Activated naive CD8-positive, alpha-beta T cell treated with anti-CD3 and anti-CD28 coated beads, Interleukin-2, amount 50 U/mL, for 24 hours (primary cell): ENCODE measurements at places on chromosomes 11 and 22.

DNA sequence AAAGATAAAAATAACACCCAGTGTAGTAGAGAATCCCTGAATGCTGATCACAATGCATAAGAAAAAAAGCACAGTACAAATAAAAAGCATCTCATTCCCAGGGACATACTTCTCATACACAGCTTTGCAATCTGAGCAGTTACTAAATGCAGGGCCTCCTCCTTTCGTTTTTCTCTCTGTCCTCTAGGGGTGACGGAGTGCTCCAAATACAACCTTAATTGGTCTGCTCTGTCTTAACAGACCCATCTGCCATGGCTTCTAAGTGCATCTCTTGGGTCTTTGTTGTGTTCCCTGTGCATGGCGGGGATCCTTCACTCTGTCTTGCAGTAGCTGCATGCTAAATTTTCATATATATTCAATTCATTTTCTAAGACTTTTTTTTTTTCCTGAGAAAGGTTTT is 1114.2 kb upstream of the RAG2 start:
- H3K27ac ChIP-seq: no peak overlapping the region
- H3K4me1 ChIP-seq: no peaks in the 10 kb centered on the region
- H3K4me3 ChIP-seq: no peak overlapping the region
- DNase-seq: no peak
- H3K27me3 ChIP-seq: no peaks in the 10 kb centered on the region

GRCh38 chr11:94734563-94735275 is 33.4 kb upstream of the AMOTL1 start:
- H3K36me3 ChIP-seq: no peaks in the 10 kb centered on the region
- DNase-seq: no peak
- no peak overlapping the region for H3K4me3 ChIP-seq
- no peaks in the 10 kb centered on the region for H3K4me1 ChIP-seq
- no peaks in the 10 kb centered on the region for H3K27me3 ChIP-seq

DNA sequence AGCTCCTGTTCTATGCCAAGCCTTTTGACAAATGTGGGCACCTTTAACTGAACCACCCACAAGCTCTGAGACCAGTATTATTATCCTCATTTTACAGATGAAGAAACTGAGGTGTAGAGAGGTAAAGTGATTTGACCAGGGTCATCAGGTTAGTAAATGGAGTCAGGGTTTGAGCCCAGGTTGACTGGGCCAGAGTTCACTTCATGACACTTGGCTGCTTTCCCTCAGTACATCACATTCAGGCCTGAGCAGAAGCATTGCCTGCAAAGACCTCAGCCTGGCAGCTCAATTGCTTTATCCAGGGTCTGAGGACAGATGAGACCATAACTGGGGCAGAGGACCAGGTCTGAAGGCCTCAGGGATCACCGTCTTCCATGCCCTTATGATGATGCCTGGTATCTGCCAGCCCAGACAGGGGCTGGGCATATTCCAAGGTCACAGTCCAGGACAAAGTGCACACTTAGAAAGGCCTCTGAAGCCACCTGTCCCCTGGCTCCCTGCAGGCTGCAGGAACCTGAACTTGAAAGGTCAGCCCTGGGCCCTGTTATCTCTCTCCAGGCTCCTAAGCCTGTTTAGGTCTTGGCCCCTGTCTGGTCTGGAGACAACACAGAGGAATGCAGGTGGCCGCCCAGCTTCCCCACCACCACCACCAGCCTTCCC is 32.0 kb downstream of the POU2AF3 start:
- no peak overlapping the region for H3K27ac ChIP-seq
- DNase-seq: no peak
- no peaks in the 10 kb centered on the region for H3K27me3 ChIP-seq
- H3K4me1 ChIP-seq: peaks cover 3% of the 10 kb centered on the region

- no peaks in the 10 kb centered on the region for H3K36me3 ChIP-seq
- peaks cover 23% of the 10 kb centered on the region for H3K4me1 ChIP-seq
- no peak for DNase-seq
Measured at GRCh38 chr11:43582863-43583462, 97.6 kb upstream of the HSD17B12 start.

DNA sequence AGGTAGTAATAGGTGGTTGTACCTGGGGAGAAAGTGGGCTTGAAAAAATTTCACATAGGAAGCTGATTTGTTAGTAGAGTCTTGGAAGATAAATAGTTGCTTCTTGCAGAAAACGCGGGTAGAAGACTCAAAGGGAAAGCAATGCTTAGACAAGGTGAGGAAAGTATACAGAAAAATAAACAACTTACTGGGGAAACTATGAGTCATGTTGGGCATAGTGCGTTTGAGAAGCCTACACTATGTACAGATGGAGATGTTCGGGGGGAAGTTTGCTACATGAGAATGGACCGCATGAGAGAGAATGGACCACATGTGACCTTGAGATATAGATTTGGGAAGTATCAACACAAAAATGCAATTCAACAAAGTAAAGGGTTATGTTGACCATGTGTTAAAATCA is 86.7 kb upstream of the DDI1 start:
- no peak overlapping the region for H3K27ac ChIP-seq
- no peaks in the 10 kb centered on the region for H3K27me3 ChIP-seq
- H3K4me1 ChIP-seq: no peaks in the 10 kb centered on the region
- H3K36me3 ChIP-seq: no peaks in the 10 kb centered on the region
- no peak overlapping the region for H3K4me3 ChIP-seq

GRCh38 chr11:47178316-47178715 is 1.6 kb upstream of the ARFGAP2 start:
- peaks cover 3% of the 10 kb centered on the region for H3K27me3 ChIP-seq
- H3K4me3 ChIP-seq: no peak overlapping the region
- DNase-seq: no peak

DNA sequence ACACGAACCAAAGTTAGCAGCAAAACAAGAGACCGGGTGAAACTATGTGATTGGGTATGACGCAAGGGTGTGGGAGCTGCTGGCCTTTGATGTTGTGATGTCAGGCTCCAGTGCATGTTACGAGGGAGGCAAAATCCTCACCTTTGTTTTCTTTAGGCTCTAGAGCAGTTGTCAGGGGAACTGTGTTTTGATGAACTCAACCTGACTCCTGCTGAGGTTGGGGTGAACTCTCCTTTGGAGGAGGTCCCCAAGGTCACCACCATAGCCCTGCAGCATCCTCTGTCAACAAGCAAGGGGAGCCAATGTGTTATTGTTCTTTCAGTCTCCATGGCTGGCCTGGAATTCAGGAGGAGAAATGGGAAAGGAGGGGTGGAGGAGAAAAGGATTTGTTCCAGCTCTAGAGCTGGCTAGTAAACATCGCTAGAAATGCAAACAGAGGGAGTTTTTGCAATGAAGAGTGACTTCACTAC is 33.8 kb downstream of the RASSF10 start:
- H3K4me3 ChIP-seq: no peak overlapping the region
- H3K36me3 ChIP-seq: no peaks in the 10 kb centered on the region
- no peak overlapping the region for H3K27ac ChIP-seq
- peaks cover 9% of the 10 kb centered on the region for H3K27me3 ChIP-seq
- no peak for DNase-seq

GRCh38 chr22:47088480-47089158 is 326.2 kb downstream of the TBC1D22A start:
- peaks cover 28% of the 10 kb centered on the region for H3K4me1 ChIP-seq
- no peak overlapping the region for H3K4me3 ChIP-seq
- no peak overlapping the region for H3K27ac ChIP-seq
- DNase-seq: no peak

DNA sequence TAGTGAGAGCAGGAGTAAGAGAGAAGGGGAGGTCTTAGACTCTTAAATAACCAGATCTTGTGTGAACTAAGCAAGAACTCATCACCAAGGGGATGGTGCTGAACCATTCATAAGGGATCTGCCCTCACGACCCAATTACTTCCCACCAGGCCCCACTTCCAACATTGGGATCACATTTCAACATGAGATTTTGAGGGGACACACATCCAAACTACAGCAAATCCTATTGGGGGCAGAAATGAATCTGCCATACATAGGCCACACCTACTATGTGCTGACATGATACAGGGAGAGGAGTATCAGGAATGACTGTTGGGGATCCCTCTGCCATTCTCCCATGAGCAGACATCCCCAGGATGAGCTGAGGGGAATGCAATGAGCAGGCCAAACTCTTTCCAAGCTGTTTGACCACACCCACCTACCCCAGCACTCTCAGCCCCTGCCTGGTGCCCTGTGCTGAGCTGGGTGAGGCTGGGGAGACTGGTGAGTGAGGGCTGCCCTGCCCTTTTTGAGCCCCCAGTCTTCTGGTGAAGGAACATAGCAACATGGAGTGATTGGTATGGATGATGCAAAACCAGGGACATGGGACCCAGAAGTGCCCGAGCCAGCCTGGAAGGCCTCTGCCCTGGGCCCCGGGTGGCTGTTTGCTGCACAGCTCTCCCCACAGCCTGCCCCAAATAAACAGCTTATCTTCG is 1.2 kb upstream of the GTSE1 start:
- H3K36me3 ChIP-seq: peaks cover 26% of the 10 kb centered on the region
- H3K4me1 ChIP-seq: peaks cover 38% of the 10 kb centered on the region
- H3K4me3 ChIP-seq: peak overlapping the region; percentile 88

DNA sequence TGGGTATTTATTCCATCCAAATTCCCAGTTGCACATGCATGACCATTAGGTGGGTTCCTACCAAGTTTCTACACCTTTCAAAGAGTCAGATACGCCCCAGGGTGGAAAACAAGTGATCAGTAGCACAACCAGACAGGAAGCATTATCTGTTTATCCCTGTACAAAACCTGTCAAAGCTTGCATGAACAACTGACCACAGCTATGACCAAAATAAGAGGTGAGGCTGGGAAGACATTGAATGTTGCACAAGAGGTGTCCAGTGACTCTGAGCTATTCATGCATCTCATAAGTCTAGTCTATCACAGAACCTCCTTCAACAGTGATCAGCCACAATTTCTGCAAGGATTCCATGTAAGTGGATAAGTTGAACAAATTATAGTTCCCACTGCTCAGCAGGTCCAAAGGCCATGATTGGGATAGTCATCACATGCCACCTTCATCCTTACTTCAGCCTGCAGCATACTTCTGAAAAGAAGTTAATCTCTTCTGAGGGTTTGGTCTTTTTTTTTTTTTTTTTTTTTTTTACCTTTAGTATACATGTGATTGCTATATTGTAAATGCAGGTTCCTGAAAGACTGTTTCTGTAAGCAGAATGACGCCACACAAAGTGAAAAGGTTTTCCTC is 28.0 kb upstream of the TMEM45B start:
- H3K36me3 ChIP-seq: no peaks in the 10 kb centered on the region
- peaks cover 17% of the 10 kb centered on the region for H3K4me1 ChIP-seq
- H3K27ac ChIP-seq: no peak overlapping the region
- no peak for DNase-seq
- no peak overlapping the region for H3K4me3 ChIP-seq

- H3K4me3 ChIP-seq: no peak overlapping the region
- DNase-seq: no peak
- H3K27ac ChIP-seq: no peak overlapping the region
- H3K4me1 ChIP-seq: peaks cover 1% of the 10 kb centered on the region
Measured at GRCh38 chr22:48960980-48961660, 866.6 kb downstream of the BRD1 start.

DNA sequence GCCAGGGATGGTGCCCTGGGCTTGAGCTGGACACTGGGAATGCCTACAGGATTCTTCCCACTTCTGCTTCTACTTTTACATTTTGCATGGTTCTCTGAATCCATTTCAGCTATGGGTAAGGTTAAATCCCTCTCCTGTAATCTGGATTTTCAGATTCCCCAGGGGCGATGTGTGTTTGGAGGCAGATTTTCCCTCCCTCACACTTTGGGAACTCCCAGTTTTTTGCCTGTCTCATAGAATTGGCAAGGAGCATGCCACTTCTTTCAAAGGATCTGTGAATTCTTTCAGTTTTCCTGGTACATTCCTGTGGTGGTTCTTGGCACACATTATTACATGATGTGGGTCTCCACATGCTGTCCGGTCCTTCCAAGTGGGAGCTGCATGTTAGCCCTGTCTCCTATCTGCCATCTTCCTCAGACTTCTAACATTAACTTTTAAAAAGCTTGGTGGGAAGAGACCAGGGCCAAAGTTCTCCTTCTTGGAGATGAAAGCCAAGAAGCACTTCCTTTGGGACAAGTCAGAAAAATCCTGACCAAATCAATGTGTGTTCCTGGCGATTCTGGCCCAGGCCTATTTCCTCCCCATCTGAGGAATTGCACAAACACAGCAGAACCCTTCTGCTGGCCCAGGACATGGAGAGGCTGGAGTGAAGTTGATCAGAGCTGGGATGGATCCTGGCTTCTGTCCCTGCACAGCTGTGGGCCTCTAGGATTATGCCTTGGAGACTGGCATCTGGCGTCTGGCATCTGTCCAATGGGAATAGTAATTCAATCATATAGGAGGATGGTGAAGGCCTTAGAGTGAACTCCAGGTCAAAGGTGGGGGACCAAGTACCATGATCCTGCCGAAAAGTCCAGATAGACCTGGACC is 5.4 kb upstream of the APOL2 start:
- no peak overlapping the region for H3K27ac ChIP-seq
- peaks cover 7% of the 10 kb centered on the region for H3K4me1 ChIP-seq
- H3K36me3 ChIP-seq: peaks cover 4% of the 10 kb centered on the region
- H3K27me3 ChIP-seq: no peaks in the 10 kb centered on the region

DNA sequence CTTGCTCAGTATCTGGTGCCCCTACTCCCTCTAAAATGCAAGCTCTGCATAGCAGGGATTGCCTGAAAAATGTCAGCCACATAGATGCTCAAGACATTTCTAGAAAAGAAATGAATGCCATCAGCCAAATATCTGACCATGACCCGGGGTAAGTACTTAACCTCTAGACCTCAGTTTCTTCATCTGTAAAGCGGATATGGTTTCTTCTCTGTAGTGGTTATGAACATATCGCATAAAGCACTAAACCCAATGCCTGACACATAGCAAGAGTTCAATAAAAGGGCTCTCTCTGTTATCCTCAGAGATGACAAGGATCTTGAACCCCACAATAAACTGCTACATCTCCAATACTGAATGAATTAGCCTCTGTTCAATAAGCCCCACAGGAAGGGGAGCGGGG is 122.6 kb downstream of the ABTB2 start:
- no peak for DNase-seq
- no peaks in the 10 kb centered on the region for H3K27me3 ChIP-seq

GRCh38 chr11:13786688-13787087 is 118.2 kb downstream of the FAR1 start:
- no peak overlapping the region for H3K27ac ChIP-seq
- H3K36me3 ChIP-seq: no peaks in the 10 kb centered on the region
- no peak overlapping the region for H3K4me3 ChIP-seq
- no peaks in the 10 kb centered on the region for H3K4me1 ChIP-seq
- DNase-seq: no peak

DNA sequence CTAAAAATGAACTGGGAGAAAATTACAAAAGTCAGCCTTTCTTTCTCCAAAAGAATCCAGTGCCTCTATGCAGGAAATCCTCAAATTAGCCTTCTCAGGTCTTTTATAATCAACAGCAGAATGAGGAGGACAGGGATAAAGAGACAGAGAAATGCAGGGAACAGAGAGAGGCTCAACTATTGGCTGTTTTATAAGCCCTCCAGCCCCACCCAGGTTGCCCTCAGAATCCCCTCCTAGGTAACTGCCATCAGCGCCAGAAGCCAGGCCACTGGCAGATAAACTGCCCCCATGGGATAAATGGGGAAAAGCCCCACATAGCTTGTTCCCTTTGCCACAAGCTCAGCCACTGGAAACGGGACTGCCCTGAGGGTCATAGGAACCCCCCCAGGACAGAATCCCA is 10.9 kb upstream of the HMOX1 start:
- no peaks in the 10 kb centered on the region for H3K36me3 ChIP-seq
- no peak overlapping the region for H3K4me3 ChIP-seq
- H3K27ac ChIP-seq: no peak overlapping the region
- H3K4me1 ChIP-seq: peaks cover 13% of the 10 kb centered on the region
- H3K27me3 ChIP-seq: peaks cover 29% of the 10 kb centered on the region
- no peak for DNase-seq

GRCh38 chr11:68028802-68029545 is 1.5 kb upstream of the NDUFS8 start:
- peak overlapping the region; percentile 65 for H3K27ac ChIP-seq
- peaks cover 37% of the 10 kb centered on the region for H3K4me1 ChIP-seq
- peaks cover 3% of the 10 kb centered on the region for H3K36me3 ChIP-seq
- DNase-seq: no peak
- no peaks in the 10 kb centered on the region for H3K27me3 ChIP-seq
- H3K4me3 ChIP-seq: peak overlapping the region; percentile 95
